Left ventricle myocardium inferior (tissue), 1 donor: ENCODE measurements at places on chromosomes 7 and 10. TPM values are rescaled to one million over a fixed set of nuclear protein-coding genes. Genes with fewer than 3 reads are reported as not detected.

GRCh38 chr7:32957326-32958045 is at the start of gene FKBP9:
TSS of gene FKBP9 (plus strand) at chr7:32957440. CDS start at chr7:32957574, 134 bp downstream.
- H3K4me3 ChIP-seq, result peak within 1 kb of the TSS; percentile 92
- H3K4me1 ChIP-seq, result peaks cover 41% of the 10 kb centered on the region
- no peaks in the 10 kb centered on the region for H3K36me3 ChIP-seq
- peak; percentile 86 for DNase-seq

HMX3 gene
- not detected for total RNA-seq

DNA sequence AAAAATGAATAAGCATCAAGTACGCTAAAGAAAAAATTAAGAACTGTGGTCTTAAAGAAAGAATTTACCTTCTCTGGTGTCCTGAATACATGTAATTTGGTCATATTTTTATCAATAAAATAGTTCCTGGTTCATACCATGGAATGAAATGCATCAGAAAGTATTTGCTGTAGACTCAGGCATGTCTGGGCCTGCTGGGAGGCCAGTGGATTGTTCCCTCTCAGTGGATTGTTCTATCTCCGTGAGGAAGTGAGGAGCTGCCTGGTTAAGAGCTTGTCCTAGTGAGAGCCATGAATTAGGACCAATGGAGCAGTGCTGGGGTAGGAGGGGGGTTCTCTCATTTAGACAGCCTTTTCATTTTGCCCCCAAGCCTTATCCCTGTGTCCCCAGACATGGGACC is 211.7 kb upstream of the HABP2 start:
- H3K36me3 ChIP-seq, result no peaks in the 10 kb centered on the region
- peaks cover 4% of the 10 kb centered on the region for H3K27me3 ChIP-seq
- no peak overlapping the region for H3K27ac ChIP-seq
- no peak for DNase-seq
- H3K4me1 ChIP-seq, result no peaks in the 10 kb centered on the region

- no peaks in the 10 kb centered on the region for H3K36me3 ChIP-seq
- DNase-seq, result no peak
- H3K27me3 ChIP-seq, result peaks cover 47% of the 10 kb centered on the region
- H3K4me3 ChIP-seq, result no peak overlapping the region
- H3K27ac ChIP-seq, result no peak overlapping the region
Observed at GRCh38 chr10:117264782-117265181, 23.9 kb downstream of the SLC18A2 start.

CALML5 gene
- total RNA-seq, result not detected

GRCh38 chr10:83272666-83273434 is 866.5 kb upstream of the GHITM start:
- H3K4me3 ChIP-seq, result no peak overlapping the region
- H3K27ac ChIP-seq, result no peak overlapping the region
- no peaks in the 10 kb centered on the region for H3K36me3 ChIP-seq
- H3K4me1 ChIP-seq, result no peaks in the 10 kb centered on the region
- DNase-seq, result no peak

CXCL12 gene
- 130 TPM for total RNA-seq

ATAD1 gene
- total RNA-seq, result 93.2 TPM

GRCh38 chr10:71081912-71082311 is 130.5 kb upstream of the UNC5B start:
- no peak overlapping the region for H3K27ac ChIP-seq
- no peak overlapping the region for H3K4me3 ChIP-seq
- no peaks in the 10 kb centered on the region for H3K36me3 ChIP-seq
- peaks cover 13% of the 10 kb centered on the region for H3K27me3 ChIP-seq
- no peak for DNase-seq
- peaks cover 6% of the 10 kb centered on the region for H3K4me1 ChIP-seq

ABCB1 gene
- total RNA-seq, result 1.0 TPM

GRCh38 chr7:43148161-43148731 is 35.8 kb downstream of the HECW1 start:
- peaks cover 23% of the 10 kb centered on the region for H3K27me3 ChIP-seq
- H3K4me1 ChIP-seq, result no peaks in the 10 kb centered on the region
- H3K4me3 ChIP-seq, result no peak overlapping the region
- no peak overlapping the region for H3K27ac ChIP-seq
- H3K36me3 ChIP-seq, result no peaks in the 10 kb centered on the region

VIPR2 gene
- 17.5 TPM for total RNA-seq

DNA sequence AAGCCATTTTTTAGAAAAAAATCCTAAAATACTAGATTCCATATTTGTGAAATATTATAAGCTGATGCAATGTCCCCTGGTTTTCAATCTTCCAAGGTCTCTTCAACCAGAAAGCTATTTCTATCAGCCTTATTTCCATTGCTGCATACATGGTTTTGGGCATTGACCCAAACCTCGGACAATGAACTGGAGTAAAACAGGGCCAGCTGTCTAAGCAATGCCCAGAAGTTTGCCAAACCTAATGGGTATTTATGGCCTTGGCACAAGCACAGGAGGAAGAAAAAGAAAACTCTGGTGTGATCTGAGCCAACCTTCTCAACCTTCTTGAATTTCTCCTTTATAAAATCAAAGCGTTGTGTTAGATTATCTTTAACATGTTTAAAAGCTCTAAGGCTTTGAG is 402.3 kb downstream of the DNAJB9 start:
- DNase-seq, result no peak
- no peaks in the 10 kb centered on the region for H3K36me3 ChIP-seq
- H3K27me3 ChIP-seq, result no peaks in the 10 kb centered on the region
- H3K27ac ChIP-seq, result no peak overlapping the region
- no peak overlapping the region for H3K4me3 ChIP-seq
- no peaks in the 10 kb centered on the region for H3K4me1 ChIP-seq

GRCh38 chr10:126375926-126376554 is 12.2 kb downstream of the ADAM12 start:
- no peak for DNase-seq
- no peaks in the 10 kb centered on the region for H3K27me3 ChIP-seq
- no peak overlapping the region for H3K4me3 ChIP-seq
- no peak overlapping the region for H3K27ac ChIP-seq
- H3K4me1 ChIP-seq, result no peaks in the 10 kb centered on the region

DNA sequence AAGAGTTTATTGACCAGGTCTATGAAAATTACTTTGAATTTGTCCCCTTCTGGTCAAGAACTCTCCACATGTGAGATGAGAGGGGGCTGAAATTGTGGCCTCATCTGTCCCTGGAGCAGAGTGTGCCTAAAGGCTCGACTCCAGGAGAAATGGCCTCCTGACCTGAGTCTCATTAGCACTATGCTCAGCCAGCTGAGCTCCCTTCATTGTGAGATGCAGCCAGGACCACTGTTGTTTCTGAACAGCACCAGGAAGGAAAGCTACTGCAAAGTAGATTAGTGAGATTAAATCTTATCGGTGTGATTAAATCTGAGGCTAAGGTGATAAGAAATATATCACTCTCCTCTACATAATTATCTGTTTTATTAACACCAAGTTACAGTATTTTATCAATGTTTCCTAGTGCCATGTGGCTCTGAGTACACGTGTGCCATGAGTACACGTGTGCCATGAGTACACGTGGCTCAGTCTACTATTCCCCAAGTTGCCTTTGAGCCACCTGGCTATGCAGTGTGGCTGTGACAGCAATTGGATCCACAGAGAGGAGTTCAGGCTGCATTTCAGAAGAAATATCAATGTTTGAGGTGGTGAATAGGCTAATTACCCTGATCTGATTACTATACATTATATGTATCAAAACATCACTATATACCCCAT is 126.9 kb downstream of the IPMK start:
- H3K4me3 ChIP-seq, result no peak overlapping the region
- no peaks in the 10 kb centered on the region for H3K4me1 ChIP-seq
- DNase-seq, result no peak
- H3K27ac ChIP-seq, result no peak overlapping the region
- H3K36me3 ChIP-seq, result no peaks in the 10 kb centered on the region

- peaks cover 33% of the 10 kb centered on the region for H3K27me3 ChIP-seq
- no peak for DNase-seq
- no peak overlapping the region for H3K27ac ChIP-seq
- H3K4me1 ChIP-seq, result no peaks in the 10 kb centered on the region
- H3K36me3 ChIP-seq, result no peaks in the 10 kb centered on the region
- H3K4me3 ChIP-seq, result no peak overlapping the region
Observed at GRCh38 chr10:113442336-113442735, 110.5 kb upstream of the HABP2 start.

DNA sequence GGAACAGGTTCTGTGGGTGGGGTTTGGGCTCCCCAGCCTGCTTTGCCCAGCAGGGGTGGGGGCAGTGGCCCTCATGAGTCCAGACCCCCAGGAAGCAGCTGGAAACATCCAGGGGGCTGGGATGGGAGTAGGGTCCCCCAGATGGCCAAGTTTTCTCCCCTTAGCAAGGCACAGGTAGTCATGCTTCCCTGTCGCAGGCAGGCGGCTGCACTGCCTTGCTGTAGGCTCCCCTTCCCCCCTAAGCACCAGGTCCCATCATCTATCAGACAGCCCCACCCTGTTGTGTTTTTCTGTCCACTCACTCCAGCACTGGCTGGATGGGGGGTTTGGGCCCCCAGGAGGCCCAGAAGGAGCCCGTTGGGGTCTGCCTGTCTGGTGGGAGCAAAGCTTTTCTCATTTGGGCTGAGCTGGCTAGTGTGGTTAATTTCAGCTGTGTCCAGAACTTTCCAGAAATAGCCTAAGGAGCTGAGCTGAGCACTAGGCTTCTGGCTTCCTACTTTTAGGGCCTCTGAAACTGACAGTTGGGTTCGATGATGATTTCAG is 7.9 kb downstream of the BRI3 start:
- DNase-seq, result no peak
- H3K4me1 ChIP-seq, result peaks cover 78% of the 10 kb centered on the region
- peak overlapping the region; percentile 98 for H3K27ac ChIP-seq
- H3K36me3 ChIP-seq, result peaks cover 40% of the 10 kb centered on the region

TAS2R5 gene
- 0.47 TPM for total RNA-seq

DNA sequence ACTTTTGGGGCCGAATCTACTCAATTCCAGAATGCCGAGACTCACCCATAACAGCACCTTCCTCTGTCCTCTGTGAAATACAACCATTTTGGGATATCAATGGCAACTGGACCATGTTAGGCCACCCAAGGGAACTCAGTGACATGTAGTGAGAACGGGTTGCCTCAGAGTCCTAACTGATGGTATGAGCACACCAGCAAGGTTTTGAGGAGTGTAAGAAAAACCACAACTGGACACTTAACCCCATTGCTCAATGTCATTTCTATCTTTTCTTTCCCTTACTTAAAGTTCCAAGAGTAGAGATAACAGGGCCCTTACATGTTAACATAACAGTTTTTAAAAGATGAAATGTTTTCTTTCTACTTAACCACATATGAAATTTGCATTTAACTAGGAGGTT is 67.1 kb downstream of the TNS3 start:
- no peaks in the 10 kb centered on the region for H3K36me3 ChIP-seq
- no peak overlapping the region for H3K4me3 ChIP-seq
- DNase-seq, result no peak
- H3K4me1 ChIP-seq, result peaks cover 30% of the 10 kb centered on the region

GRCh38 chr10:21509341-21510240 is 15.9 kb downstream of the SKIDA1 start:
- peaks cover 5% of the 10 kb centered on the region for H3K27me3 ChIP-seq
- peak overlapping the region; percentile 46 for H3K27ac ChIP-seq
- H3K4me3 ChIP-seq, result peak overlapping the region; percentile 66
- no peaks in the 10 kb centered on the region for H3K36me3 ChIP-seq

- no peak for DNase-seq
- no peaks in the 10 kb centered on the region for H3K4me1 ChIP-seq
- H3K36me3 ChIP-seq, result no peaks in the 10 kb centered on the region
Observed at GRCh38 chr7:157660971-157661610, 324.3 kb downstream of the DNAJB6 start.
